HS-5 (cell line): ENCODE measurements at places on chromosomes 12 and 14.
A peak's percentile ranks its signal among the peaks of the same experiment; 100 is the strongest.

- no peak for DNase-seq
Observed at GRCh38 chr12:94545935-94546771, 86.5 kb upstream of the CEP83 start.

- no peak for DNase-seq
Observed at GRCh38 chr12:25051656-25052195, 102.8 kb upstream of the BCAT1 start.

GRCh38 chr14:65999865-66000264, 486.3 kb upstream of the CCDC196 start:
- DNase-seq = no peak

DNA sequence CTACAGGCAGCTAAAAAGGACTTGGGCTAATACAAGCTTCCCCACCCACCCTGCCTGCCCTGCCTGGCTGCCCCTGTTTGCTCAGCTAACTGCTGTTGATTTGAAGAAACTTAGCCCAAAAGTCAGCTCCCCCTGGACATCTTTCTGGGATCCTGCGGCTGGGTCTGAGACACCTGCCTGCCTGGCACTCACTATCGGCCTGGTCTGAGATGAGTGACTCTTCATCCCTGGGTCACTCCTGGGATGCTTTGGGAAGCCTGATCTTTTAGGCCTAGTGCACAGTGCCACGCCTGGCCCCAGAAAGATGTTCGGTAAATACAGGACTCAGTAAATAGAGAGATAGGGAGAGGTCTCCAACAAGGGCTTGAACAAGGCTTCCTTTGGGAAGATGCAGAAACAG, 211.3 kb upstream of the DIO3 start:
- no peak for DNase-seq

DNA sequence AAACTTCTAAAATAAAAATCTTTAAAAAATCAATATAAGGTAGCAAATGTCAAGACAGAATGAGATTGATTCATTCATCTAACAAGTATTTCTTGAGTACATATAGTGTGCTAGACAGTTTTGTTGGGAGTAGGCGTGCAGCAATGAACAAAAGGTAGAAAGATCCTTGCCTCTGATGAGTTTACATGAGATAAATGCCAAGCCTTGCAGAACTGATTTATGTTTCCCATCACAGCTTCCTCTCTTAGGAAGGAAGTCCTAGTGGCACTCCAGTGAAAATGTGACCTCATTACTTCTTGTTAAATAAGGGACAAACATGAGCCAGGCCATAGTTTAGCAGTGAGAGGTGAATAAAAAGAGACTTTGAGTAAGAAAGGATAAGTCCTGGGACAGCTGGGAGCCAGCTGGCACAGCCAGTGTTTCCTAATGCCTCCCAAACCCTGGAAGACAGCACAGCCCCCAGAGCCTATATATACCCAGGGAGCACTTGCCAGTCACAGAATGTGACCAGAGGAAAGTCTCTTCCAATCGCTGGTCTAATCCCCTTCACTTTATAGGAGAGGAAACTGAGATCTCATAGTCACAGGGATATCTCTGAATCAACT, 4.7 kb upstream of the COCH start:
- no peak for DNase-seq

- DNase-seq = no peak
Observed at GRCh38 chr12:124294780-124295341, at the start of gene RFLNA. Gene RFLNA (plus strand): TSS chr12:124295093. CDS start chr12:124295430, 337 bp downstream.

DNA sequence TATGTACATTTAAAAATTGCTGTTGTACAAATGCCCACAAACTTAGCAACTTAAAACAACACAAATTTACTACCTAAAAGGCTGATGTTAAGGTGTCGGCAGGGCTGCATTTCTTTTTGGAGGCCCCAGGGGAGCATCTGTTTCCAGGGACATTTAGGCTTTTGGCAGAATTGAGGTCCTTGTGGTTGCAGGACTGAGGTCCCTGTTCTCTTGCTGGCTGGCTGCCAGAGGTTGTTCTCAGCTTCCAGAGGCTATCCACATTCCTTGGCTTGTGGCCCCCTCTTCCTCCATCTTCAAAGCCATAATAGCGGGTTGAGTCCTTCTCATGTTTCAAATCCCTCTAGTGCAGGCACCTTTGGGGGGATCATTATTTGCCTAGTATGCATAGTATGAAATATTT, 22.4 kb upstream of the KRT83 start:
- no peak for DNase-seq

DNA sequence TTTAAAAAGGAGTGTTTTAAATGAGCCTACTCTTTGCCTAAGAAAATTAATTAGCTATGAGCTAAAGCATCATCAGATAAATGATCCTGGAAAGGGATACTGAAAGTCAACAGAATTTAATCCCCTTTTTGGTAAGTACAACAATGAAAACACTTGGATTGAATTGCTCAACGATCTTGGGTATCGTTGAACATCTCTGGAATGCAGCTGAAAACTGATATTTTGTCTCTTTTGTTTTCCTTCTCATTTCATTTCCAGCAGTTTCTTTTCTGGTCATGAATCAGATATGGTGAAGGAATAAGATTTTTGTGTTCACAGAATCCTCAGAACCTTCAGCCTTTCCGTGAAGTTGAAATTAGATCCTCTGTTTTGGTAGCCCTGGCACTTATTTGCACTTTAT, 771.2 kb downstream of the FSCB start:
- DNase-seq = no peak

GRCh38 chr12:52561880-52562449, 9.0 kb upstream of the KRT71 start:
- no peak for DNase-seq

- DNase-seq = no peak
Observed at GRCh38 chr12:19236656-19237055, 107.1 kb downstream of the PLEKHA5 start.

- DNase-seq = no peak
Observed at GRCh38 chr14:39138440-39138839, 24.3 kb downstream of the GEMIN2 start.

- peak; percentile 87 for DNase-seq
Observed at GRCh38 chr12:119940897-119941296, 48.1 kb upstream of the BICDL1 start.

DNA sequence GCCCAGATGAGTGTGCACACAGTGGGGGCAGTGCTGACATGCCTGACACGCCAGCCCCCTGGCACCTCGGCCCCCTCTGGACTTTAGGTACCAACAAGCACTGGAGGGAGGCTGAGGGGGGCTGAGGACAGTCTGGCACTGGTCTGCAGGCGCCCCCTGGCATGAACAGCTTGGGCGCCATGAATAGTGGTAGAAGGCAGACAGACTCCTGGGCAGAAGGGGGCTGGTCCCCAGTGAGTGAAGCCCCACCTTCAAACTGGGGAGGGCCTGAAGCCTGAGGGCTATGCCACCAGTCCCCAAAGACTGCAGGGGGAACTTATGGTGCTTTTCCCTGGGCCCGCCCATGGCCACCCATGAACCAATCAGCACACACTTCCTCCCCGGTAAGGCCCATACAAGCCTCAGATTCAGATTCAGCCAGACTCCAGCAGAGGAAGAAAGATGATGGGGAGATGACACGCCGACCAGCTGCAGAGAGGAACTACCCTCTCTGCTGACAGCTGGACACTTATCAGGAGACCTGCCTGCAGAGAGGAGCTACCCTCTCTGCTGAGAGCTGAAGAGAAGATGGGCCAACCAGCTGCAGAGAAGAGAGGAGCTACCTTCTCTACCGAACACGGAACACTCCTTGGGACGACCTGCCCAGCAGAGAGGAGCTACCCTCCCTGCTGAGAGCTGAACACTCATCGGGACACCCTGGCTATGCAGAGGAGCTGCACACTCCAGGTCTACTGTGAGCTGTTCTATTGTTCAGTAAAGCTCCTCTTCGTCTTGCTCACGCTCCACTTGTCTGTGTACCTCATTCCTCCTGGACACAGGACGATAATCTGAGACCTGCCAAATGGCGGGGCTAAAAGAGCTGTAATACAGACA, 324.5 kb downstream of the PCNX1 start:
- no peak for DNase-seq

- DNase-seq = no peak
Observed at GRCh38 chr12:104928036-104928745, 29.9 kb downstream of the SLC41A2 start.

- peak; percentile 39 for DNase-seq
Observed at GRCh38 chr14:94337274-94337673, 14.1 kb upstream of the SERPINA6 start.

GRCh38 chr14:102927878-102928411, 5.5 kb downstream of the AMN start:
- no peak for DNase-seq

DNA sequence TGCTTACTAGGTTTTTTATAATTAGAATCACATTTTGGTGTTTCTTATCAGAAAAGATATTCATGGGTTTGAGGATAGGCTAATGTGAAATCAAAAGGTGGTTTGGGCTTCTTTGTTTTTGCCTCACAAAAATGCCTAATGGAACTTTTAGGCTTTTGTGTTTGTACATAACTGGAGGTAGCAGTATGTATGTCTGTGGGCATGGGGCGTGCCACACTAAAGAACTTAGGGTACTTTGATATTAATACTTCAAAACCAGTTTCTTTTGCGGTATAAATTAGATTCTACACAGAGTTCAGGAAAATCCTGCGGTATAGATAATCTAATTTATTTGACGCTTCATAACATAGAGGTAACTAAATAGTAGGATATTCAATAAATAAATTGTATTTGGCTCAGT, 1.9 kb downstream of the ETV6 start:
- no peak for DNase-seq

DNA sequence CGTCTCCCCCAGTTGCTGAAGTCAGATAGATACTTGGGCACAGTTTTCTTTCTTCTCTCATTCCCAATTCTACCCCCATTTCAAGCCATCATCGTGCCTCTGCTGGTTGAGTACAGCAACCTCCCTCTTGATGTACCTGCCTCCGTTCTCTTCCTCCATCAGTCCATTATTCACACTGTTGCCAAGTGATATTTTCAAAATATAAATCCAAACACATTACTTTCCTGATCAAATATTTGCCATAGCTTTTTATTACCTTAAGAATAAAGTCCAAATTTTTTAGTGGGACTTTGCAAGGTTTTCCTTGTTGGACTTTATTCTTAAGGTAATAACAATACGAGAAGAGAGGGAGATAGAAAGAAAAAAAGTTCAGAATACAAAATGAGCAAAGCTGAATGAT, 18.6 kb upstream of the SSPN start:
- DNase-seq = no peak

DNA sequence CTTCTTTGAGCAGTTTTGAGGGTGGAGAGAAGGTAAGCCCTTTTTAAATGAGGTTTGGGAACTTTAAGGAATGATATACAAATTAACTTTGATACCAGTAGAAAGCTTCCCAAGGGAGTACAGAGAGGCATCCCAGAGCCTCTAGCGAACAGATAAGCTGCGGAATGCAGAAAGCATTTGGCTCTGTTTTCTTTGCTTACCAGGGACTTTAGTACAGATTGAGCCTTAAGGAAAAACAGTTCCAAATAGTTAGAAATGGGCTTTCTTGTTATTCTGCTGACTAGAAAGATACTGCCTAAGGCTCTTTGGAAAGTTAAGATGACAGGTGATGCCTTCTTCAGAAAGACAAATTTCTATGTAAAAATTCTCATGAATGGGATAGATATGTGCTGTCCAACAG, 261.7 kb upstream of the FOXN3 start:
- no peak for DNase-seq

DNA sequence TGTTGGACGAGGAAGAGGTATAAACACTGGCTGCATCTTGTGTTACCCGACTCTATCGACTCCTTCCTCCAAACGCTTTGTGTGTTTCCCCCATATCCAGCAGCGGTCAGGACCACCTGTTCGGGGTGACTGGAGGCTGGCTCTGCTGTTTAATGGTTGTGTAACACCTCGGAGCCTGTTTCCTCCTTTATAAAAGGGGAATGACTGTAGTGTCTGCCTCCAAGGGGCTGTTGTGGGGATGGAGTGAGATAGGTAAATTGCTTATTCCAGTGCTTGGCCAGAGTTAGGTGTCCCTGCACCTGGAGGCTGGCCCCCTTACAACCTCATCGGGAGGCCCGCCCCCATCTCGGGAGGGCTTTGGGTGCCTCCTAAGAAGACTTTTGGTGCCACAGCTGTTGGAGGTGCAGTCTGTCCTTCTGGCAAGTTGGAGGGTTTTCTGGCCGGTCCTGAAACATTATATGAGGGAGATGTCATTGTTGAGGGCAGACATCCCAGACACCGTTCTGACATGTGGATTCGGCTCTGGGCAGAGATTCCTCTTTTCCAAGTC, 1.1 kb downstream of the MLXIP start:
- DNase-seq = no peak

DNA sequence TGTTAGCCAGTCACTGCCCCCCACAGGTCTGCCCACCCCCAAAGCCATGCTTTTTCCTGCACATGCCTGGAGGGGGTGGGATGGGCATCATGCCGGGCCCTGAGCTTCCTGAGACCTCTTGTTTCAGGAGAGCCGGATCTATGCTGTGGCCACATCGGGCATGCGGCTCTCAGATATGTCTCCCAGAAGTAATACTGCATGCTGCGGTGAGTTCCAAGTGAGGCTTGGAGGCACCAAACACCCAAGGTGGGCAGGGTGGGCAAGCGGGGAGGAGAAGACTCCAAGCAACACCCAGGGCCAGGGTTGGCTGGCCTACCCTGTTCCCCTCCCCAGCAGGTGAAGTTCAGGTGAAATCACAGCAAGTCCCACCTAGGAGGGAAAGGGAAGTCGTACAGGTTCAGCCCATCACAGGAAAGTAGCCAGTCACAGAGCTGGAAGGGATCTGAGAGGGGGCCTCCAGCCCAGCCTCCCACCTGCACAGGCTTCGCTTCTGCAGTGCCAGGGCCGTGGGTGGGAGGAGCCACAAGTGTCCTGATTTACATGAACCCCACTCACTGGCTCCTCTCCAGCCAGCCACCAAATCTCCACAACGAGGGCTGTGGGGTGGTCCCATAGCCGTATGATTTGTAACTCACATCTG, 30.9 kb downstream of the PIGH start:
- DNase-seq = no peak

- DNase-seq = no peak
Observed at GRCh38 chr12:96186607-96187301, 7.4 kb upstream of the ELK3 start.

DNA sequence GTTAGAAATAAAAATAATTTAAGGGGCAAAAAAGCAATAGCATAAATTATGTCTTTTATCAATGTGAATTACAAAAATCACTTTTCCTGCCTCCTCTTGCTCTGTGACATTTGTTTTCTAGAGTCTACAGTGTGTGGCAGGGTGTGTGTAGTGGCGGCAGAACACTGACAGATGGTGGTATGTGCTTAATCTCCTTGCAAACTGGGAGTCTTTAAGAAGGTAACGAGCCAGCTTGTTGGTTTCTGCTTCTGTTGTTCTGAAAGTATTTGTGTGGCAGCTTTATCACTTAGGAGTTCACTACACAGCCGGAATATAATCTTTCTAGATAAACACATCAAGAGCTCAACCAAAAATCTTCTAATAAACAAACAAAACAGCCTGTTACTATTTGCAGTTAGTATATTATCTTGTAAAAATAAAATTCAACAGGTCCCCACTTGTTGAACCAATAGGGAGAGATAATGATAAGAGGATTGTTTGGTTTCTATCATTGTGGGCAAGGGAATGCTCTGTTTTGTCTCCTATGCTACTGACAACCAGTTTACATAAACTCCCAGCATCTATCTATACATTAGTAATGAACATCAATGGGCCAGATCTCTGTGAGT, 13.0 kb downstream of the CDKL1 start:
- no peak for DNase-seq

GRCh38 chr12:106690569-106691305, 83.7 kb upstream of the RIC8B start:
- DNase-seq = no peak
